Activated CD8-positive, alpha-beta T cell treated with anti-CD3 and anti-CD28 coated beads for 36 hours (primary cell): ENCODE measurements at places on chromosomes 13 and 19. TPM values are rescaled to one million over a fixed set of nuclear protein-coding genes. Genes with fewer than 3 reads are reported as not detected.

DNA sequence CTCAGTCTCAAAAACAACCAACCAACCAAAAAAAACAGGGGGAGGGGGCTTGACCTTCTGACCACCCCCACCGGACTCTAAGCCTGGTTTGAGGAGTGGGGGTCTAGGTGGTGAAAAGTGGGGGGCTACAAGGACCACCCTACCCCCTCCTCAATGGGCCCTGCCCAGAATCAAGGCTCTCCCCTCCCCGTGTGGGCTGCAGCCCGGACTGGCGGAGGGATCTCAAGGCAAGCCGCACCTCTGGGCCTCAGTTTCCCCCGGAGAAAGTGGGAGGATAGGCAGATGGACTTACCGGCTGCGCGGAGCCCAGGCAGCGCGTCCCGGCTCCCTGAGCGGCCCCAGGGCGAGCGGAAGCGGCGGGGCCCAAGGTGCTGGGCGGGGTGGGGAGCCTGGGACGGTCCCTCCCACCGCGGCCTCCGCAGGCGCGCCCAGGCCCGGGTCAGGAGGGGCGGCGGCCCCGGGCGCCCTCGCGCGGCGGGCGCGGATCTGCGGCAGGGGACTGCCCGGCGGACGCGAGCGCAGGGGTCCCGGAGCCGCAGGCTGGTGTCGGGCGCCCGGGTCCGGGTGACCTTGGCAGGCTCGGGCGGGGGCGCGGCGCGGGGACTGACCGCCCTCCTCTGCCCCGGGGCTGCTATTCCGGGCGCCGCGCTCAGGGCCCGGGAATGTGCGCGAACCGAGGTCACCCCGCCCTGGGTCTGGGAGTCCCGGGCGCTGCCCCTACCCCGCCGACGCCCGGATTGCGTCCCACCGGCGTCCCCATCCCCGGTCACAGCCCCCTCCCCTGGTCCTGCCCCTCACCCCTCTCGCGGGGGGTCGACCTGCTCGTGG lies at the start of gene ADAMTSL5:
ADAMTSL5 (minus strand) TSS at position 349 of the 828 bp plus-strand sequence. CDS start 2,076 bp downstream, outside the sequence.
- H3K4me1 ChIP-seq = peaks cover 9% of the 10 kb centered on the region
- H3K36me3 ChIP-seq = no peaks in the 10 kb centered on the region
- peak within 1 kb of the TSS; percentile 66 for H3K4me3 ChIP-seq

DNA sequence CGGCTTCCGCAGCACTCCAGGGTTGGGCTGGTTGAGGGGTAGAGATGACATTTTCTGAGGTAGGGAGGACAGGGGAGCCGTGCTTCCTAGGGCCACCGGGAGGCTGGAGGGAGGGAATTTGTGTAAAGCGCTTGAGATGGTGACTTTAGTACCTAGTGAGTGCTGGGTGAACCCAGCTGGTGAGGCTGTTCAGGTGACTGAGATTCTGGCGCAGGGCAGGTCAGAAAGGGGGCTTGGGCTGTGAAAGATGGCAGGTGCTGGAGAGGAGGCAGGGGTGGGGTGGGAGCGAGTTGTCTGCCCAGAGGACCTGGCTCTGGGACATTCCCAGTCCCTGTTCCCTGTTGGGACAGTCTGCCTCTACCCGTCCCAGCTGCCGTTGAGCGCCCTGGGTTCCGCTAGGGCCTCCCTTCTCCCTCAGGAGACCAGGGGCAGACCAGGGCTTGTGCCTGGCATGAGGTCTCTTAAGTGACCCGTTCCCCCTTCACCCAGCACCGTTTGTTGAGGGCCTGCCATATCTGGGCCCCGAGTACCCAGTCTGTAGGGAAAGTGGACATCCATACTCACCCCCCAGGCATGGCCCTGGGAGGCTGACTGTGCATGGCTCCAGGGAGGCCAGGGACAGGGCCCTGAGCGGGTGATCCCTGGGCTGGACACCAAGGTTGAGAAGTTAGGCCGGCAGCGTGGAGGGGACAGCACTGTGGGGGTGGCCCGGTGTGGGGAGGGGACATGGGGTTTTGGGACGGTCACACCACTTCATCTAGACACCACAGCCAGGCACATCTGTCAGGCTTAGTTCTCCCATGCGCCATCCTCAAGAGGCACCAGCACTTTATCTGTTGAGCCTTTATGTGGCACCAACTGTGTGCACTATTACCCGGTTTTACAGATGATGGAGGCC lies 5.0 kb downstream of the PTOV1 start:
- H3K4me1 ChIP-seq = peaks cover 19% of the 10 kb centered on the region
- H3K27ac ChIP-seq = no peak overlapping the region
- H3K27me3 ChIP-seq = no peaks in the 10 kb centered on the region
- no peak for DNase-seq
- H3K36me3 ChIP-seq = peaks cover 6% of the 10 kb centered on the region
- H3K4me3 ChIP-seq = no peak overlapping the region

GRCh38 chr19:18514800-18515682 lies 6.8 kb downstream of the ELL start:
- no peaks in the 10 kb centered on the region for H3K27me3 ChIP-seq
- no peak for DNase-seq
- H3K4me3 ChIP-seq = no peak overlapping the region

DNA sequence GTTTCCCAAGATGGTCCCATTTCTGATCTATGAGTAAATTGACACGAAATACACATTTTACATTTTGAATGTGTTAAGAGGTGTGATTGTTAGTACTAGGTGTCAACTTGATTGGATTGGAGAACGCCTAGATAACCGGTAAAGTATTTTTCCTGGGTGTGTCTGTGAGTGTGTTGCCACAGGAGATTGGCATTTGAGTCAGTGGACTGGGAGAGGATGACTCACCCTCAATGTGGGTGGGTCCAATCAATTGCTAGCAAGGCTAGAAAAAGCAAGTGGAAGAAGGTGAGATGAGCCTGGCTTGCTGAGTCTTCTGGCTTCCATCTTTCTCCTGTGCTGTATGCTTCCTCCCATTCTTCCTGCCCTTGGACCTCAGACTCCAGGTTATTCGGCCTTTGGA lies 960.7 kb upstream of the PCDH9 start:
- H3K27me3 ChIP-seq = no peaks in the 10 kb centered on the region
- no peak overlapping the region for H3K4me3 ChIP-seq
- no peaks in the 10 kb centered on the region for H3K4me1 ChIP-seq
- H3K36me3 ChIP-seq = no peaks in the 10 kb centered on the region
- H3K27ac ChIP-seq = no peak overlapping the region

- H3K27me3 ChIP-seq = peaks cover 1% of the 10 kb centered on the region
- no peak overlapping the region for H3K4me3 ChIP-seq
- no peak for DNase-seq
- no peaks in the 10 kb centered on the region for H3K36me3 ChIP-seq
Measured at GRCh38 chr13:104318121-104318520, 1251.9 kb upstream of the SLC10A2 start.

DNA sequence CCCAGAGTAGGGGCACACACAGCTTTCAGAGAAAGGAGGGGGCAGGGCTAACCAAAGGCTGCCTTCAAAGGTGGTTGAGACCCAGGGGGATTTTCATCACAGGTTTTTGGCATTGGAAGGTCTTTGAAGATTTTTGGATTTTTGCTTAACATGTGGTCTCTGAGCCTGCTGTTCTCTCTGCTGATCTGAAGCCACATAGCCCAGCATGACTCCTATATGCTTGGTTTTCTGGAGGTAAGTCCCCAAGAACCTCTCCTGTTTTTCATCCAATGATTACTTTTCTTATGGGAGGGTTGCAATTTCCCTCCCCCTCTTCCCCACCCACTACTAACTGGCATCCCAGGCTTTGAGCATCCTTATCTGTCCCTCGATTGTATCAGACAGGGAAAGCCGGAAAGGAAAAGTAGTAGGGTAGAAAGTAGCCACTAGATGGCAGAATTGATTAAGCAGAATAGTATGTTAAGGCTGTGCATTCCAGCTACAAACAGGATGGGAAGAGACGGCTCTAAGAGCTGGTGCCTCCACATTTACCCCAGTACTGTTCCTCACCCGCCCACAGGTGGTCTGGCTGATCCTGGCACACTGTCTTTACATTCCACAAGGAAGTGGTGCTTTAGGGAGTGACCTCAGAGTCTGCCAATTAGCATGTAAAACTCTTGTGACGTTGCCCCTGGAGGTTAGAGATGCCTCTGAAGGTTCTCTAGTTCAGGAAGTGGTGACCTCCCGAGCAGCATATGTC lies 218.9 kb upstream of the EDNRB start:
- H3K4me1 ChIP-seq = peaks cover 7% of the 10 kb centered on the region
- no peaks in the 10 kb centered on the region for H3K27me3 ChIP-seq
- H3K27ac ChIP-seq = no peak overlapping the region

DNA sequence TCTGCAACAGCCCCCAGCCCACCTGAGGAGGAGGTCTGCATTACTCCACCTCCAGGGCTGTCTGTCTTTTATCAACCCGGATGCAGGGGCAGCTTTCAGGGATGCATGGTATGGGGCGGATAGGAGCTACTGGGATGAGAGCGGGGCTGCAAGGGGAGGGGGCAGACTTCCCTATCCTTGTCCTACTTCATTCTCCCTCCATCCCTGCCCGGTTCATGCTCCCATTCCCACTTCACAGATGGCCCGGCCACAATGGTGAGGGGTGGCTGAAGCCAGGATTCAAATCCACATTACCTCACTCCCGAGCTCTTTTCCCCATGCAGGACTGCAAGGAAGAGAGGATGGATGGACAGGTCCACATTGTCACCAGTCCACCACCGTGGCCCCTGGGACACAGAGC lies 40.5 kb upstream of the VSTM2B start:
- H3K27ac ChIP-seq = no peak overlapping the region
- no peaks in the 10 kb centered on the region for H3K36me3 ChIP-seq
- DNase-seq = no peak
- no peaks in the 10 kb centered on the region for H3K4me1 ChIP-seq
- peaks cover 26% of the 10 kb centered on the region for H3K27me3 ChIP-seq
- H3K4me3 ChIP-seq = no peak overlapping the region

GRCh38 chr13:83151308-83151660 lies 731.0 kb downstream of the SLITRK1 start:
- H3K36me3 ChIP-seq = no peaks in the 10 kb centered on the region
- no peak overlapping the region for H3K4me3 ChIP-seq
- no peak overlapping the region for H3K27ac ChIP-seq
- DNase-seq = no peak
- no peaks in the 10 kb centered on the region for H3K4me1 ChIP-seq

- DNase-seq = no peak
- H3K36me3 ChIP-seq = no peaks in the 10 kb centered on the region
- H3K4me3 ChIP-seq = no peak overlapping the region
- no peaks in the 10 kb centered on the region for H3K27me3 ChIP-seq
- H3K4me1 ChIP-seq = no peaks in the 10 kb centered on the region
Measured at GRCh38 chr13:75946536-75947284, 310.6 kb downstream of the LMO7 start.

DNA sequence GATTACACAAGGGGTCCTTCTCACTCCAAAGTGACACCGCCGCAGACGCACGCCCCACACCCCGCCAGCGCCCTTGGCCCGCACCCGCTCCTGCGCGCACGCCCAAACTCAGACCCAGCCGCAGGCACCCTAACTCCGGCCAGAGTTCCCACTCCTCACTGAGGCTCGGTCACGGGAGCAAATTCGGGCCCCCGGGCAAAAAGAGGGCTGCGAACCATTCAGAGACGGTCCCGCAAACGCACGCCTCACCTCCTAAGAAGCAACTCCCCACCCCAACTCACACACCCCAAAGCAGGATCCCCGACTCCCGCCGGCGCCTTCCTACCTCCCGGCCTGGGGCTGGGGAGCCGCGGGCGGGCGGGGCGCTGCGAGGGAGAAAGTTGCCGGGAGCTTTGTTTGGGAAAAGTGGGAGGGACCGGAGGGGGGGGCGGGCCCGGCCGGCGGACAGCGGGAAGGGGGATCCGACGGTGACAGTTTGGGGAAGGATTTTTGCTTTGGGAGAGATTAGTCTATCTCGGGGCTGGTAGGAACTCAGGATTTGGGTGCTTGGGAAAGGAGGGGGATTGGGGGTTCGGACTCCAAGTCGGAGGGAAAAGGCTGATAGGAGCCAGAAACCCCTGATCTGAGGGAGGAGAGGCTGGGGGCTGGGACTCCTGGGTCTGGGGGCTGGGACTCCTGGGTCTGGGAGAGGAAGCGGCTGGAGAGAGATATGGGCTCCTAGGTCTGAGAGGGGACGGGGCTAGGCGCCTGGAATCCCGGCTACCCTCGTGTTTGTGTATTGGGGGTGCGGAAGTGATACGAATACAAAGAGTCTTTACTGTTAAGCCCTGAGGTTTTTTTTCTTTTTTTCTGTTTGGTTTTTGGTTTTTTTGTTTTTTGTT lies at the start of gene TEAD2:
TEAD2 (minus strand) TSS at position 369 of the 881 bp plus-strand sequence. CDS start 2,341 bp downstream, outside the sequence.
- H3K4me3 ChIP-seq = peak within 1 kb of the TSS; percentile 9
- H3K27ac ChIP-seq = no peak within 1 kb of the TSS
- peaks cover 28% of the 10 kb centered on the region for H3K27me3 ChIP-seq
- DNase-seq = peak; percentile 12
- H3K4me1 ChIP-seq = peaks cover 8% of the 10 kb centered on the region

DNA sequence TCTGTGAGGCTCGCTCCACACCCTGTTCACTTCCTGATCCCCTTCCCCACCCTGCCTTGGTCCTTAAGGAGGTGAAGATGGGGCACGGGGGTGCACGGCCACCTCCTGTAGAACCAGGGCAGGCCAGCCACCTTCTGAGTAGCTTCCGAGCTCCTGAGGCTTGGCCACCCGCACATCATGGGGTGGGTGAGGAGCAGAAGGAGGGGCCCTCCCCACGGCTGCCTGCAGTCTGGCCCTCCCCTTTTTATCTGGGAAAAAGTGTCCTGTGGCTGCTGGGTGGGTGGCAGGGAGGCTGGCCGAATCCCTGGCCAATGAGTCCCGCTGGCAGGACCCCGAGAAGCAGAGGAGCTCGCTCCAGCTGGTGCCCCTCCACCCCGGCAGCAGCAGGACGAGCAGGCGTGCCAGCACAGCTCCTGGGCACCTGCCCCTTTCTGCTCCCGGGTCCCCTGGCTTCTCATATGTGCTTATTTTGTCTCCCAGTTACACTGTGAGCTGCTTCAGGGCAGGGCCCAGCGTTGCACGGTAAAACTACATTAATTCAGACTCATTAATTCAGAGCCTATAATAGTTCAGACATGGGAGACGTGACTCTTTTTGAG lies 135.0 kb downstream of the KDM4B start:
- H3K27ac ChIP-seq = no peak overlapping the region
- no peak overlapping the region for H3K4me3 ChIP-seq
- no peak for DNase-seq
- no peaks in the 10 kb centered on the region for H3K4me1 ChIP-seq

- H3K27ac ChIP-seq = no peak overlapping the region
- peaks cover 16% of the 10 kb centered on the region for H3K4me1 ChIP-seq
- no peaks in the 10 kb centered on the region for H3K36me3 ChIP-seq
- H3K27me3 ChIP-seq = no peaks in the 10 kb centered on the region
- H3K4me3 ChIP-seq = no peak overlapping the region
Measured at GRCh38 chr13:29754473-29754806, 96.0 kb downstream of the UBL3 start.

- H3K36me3 ChIP-seq = no peaks in the 10 kb centered on the region
- peaks cover 13% of the 10 kb centered on the region for H3K27me3 ChIP-seq
- H3K4me3 ChIP-seq = no peak overlapping the region
- peak; percentile 78 for DNase-seq
- no peak overlapping the region for H3K27ac ChIP-seq
Measured at GRCh38 chr19:55809381-55810058, 22.3 kb downstream of the NLRP11 start.

GRCh38 chr13:51785712-51786424 lies 18.1 kb downstream of the DHRS12 start:
- peaks cover 1% of the 10 kb centered on the region for H3K4me1 ChIP-seq
- no peak overlapping the region for H3K27ac ChIP-seq
- peaks cover 1% of the 10 kb centered on the region for H3K36me3 ChIP-seq
- no peaks in the 10 kb centered on the region for H3K27me3 ChIP-seq
- no peak for DNase-seq

NFIC gene
- total RNA-seq = 19.0 TPM

ZNF497 gene
- 1.3 TPM for total RNA-seq

TNNT1 gene
- total RNA-seq = not detected

SLC15A1 gene
- not detected for total RNA-seq

SMAD9 gene
- 0.11 TPM for total RNA-seq

ATP1A3 gene
- 5.9 TPM for total RNA-seq

TSKS gene
- 0.81 TPM for total RNA-seq
